NCI-H446 treated with DMSO at 0.1 percent for 48 hours (cell line): ENCODE measurements at places on chromosomes 12 and 14.

DNA sequence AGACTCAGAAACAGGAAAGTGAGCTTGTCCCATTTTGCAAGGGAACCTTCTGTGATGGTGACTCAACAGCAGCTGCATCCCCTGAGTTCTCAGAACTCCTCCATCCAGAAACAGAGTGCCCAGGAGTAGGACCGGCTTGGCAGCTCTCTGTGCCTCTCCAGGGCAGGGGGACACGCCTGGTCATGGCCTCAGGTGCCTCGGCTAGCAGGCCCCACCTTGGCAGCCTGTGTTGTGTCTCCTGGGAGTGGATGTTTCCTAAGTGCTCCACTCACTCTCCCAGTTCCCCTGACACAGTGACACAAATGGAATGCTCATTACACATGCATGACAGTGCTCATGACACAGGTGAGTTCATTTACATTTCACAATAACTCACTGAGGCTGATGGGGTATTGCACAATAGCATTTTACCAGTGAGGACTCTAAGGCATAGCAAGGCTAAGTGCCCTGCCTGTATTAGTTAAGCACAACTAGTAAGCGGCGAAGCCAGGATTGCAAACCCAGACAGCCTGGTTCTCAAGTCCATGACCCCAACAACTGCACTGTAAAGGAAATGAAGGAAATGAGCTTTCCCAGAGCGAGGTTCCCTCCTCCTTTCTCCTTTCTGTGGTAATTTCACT, 47.4 kb downstream of the CALM1 start:
- no peak for DNase-seq

DNA sequence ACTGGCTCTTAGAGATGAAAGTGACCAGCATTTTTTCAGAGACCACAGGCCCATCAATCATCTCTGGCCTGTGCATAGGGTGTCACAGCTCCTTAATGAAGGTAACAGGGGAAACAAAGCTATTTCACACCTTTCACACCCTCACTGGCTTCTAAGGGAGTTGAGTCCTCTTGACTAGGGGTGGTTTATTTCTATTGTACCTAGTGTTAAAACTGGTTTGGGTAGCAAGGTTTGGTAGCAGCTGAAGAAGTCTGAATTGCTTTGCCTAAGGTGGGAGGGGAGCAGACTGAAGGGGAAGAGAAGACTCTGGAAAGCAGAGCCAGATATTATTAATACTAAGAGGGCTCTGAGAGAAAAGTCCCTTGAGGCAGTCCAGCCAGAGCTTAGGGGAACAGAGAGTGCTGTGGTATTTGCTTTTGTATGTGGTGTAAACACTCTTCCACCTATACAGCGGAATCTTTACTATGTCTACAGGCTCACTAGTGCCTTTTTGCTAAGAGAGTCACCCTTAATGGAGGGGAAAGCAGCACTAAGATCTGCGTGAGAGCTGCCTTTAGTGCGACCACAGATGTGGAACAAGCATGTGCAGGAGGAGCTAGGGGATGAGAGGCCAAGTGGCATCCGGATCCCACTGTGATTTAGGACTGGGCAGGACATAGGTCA, 95.8 kb downstream of the STXBP6 start:
- no peak for DNase-seq

GRCh38 chr12:109476807-109477184, 304 bp downstream of the KCTD10 start:
- DNase-seq, result no peak

DNA sequence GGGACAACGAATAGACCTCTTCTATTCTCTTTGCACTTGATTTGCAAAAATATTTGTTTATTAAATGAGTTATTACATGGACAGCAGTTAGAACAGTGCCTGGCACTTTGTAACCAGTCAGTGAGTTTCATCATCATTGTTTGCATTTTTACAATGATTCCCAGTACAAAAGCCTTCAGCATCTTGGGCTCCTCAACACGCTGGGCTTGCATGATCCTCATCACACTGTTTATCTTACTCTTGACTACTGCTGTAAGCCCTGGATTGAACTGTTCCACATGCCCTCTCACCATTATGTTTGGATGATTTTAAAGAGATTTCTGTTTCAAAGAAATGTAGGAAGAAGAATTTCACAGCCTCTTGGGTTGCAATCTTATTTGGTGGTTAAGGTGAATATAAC, 204.3 kb downstream of the PELI2 start:
- DNase-seq, result no peak
